Stimulated activated CD4-positive, alpha-beta T cell treated with anti-CD3 and anti-CD28 coated beads, Interleukin-4, amount 100 ng/mL, for 4 hours (primary cell): ENCODE measurements at places on chromosomes 3 and 15.

DNA sequence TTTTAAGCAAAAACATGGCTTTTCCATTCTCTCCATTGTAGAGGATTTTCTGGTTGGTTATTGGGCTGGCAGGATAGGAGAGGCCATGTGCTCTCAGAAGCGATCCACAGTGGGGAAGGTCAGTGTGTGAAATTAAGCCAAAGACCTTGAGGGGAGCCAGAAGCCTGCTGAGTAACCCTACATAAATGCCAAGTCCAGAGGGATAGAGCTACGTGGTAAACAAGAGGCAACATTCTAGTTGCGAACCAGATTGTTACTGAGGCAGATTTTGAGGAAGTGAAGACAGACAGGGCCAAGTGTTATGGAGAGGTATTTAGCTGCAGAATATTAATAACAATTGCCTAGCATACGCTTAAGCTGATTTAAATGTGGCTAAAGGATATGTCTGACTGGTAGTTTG, 592.8 kb upstream of the GBE1 start:
- no peak for DNase-seq

DNA sequence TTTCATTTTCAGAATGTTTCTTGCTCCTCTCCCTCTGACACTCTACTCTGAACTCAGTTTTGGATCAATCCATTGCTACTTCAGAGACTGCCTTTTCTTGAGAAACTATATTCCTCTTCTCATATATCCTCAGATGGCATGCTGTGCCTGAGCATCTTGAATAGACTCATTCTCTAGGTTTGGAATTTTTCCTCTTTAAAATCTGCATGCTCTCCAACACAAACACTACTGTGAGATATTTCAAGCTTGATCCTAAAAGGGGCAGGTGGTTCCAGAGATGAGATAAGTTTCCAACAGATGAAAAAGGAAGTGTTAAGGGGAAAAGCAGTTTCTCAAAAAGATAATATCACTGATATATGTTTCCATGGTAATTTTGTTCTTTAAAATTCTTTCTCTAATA, 742.2 kb upstream of the EPHA6 start:
- no peak for DNase-seq

- DNase-seq, result no peak
Observed at GRCh38 chr3:190575437-190576185, 61.7 kb downstream of the IL1RAP start.

GRCh38 chr3:127204841-127205582, 12.1 kb downstream of the PRR23E start:
- no peak for DNase-seq

GRCh38 chr3:33219175-33219487, 521 bp upstream of the SUSD5 start:
- DNase-seq, result no peak

DNA sequence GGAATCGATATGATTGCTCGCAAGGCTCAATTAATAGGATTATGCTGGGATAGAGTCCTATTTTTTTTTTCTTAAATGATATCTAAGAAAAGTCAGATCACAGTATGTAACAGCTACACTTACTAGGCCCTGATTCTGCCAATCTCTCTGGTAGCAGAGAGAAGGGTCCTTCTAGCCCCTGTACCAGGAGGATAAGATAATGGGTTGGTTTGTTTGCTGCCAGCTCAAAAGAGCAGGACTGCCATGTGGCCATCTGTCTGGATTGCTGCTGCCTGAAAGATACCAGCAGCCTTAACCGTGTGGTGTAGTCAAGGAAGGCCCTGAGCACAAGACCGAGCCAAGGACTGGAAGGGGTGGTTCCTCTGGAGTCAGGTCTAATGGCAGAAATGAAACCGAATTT, 236.4 kb downstream of the KLF13 start:
- DNase-seq, result no peak

DNA sequence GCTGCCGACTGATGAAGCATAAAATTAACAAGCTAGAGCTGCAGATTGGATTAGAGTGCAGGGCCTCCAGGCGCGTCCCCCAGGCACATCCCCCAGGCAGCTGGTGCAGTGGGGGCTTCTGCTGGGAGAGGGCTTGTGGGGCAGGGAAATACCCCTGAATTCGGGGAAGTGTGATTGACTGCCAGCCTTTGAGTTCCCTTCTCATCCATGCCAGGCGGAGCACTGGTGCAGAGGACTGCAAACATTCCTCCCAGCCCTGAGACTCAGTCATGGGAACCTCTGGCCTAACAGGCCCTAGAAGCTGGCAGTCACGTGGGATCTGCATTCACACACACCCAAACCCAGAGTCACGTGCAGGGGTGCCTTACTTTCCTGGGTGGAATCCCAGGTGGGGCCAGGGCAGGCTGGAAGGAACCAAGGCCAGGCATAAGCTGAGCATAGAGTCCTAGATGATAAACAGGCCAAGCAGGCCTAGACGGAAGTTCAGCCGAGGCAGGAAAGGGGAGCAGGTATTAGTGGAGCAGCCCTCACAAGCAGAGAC, 46.2 kb upstream of the SEC22A start:
- no peak for DNase-seq

- no peak for DNase-seq
Observed at GRCh38 chr3:82276992-82277391, 515.5 kb upstream of the GBE1 start.

- DNase-seq, result no peak
Observed at GRCh38 chr15:71422530-71423259, 307.4 kb downstream of the THSD4 start.

- DNase-seq, result no peak
Observed at GRCh38 chr3:149589332-149589731, 68.5 kb downstream of the WWTR1 start.

- DNase-seq, result no peak
Observed at GRCh38 chr3:30550246-30550645, 56.2 kb upstream of the TGFBR2 start.

DNA sequence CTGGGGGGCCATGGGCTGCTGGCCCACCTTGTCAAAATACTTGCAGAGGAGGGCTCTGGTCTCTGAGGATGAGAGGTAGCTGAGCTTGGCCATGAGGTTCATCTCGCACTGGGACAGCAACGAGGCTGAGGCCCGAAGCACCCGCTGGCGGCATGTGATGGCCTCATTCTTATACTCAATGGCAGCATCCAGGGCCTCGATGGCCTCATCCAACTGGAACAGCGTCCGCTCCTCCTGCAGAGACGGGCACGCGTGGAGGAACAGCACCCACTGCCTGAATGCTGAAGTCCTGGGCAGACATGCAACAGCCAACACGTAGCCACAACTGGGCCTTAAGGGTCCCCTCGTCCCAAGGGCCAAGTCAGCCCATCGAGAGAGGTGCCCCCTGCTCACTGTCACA, 25.0 kb downstream of the KIF7 start:
- DNase-seq, result no peak

DNA sequence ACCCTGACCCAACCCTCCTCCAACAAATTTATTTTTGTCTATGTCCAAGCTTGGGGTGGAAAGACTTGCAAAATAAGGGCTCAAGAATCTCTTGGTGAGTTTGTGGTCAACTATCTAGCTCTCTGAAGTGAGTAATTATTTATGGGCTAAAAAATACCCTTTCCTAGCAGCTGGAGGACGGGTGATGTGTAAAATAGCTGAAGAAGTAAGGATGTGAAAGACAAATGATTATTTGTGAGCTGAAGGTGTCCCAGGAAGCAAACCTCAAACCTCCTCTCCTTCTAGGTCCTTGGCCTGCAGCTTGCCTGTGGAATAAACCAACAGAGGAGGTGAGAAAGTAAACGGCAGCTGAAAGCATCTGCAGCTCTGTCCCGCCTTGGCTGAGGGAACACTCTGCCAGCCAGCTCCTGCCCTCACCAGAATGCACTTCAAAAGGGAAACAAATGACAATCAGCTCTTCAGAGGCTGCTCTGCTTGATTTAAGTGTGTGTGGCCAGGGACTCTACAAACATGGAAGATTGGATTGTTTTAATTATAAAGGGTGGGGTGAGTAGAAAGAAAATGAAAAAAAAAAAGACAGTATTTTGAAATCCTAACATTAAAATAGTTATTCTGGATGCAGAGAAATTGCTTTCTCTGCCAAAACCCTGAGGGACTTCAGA, 60.3 kb downstream of the TM4SF4 start:
- DNase-seq, result no peak

DNA sequence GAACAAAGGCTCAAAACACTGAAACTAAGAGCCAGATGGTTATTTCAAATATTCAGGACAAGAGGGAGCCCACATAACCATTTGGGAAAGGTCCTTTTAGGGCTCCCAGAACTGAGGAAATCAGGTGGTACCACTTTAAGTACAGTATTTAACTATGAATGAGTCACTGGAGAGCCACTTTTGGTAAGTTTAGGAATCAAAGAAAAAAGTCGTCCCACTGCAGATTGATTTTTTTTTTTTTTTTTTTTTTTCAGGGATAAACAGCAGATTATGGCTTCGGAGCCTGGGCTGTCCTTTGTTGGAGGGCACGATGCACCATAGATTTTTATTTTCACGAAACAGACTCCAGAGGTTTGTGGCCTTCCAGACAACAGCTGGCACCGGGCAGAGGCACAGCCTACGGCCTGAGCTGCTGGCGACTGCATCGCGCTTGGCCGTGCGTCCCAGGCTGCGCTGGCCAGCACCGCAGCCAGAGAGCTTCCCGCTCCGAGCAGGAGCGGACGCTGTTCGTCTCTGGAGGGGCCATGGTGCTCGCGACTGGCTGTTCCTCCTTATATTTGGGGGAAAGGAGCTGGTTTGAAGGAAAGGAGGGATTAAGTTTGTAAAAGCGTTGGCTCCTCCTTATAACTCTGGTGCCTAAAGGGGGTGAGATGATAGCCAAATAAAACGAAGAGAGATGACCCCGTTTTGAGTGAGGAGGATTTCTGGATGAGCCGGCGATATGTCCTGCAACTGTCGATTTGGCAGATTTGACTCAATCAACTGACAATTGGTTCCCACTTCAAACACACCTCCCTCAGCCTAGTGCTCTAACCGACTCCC, 152.9 kb upstream of the GOLIM4 start:
- DNase-seq, result no peak

DNA sequence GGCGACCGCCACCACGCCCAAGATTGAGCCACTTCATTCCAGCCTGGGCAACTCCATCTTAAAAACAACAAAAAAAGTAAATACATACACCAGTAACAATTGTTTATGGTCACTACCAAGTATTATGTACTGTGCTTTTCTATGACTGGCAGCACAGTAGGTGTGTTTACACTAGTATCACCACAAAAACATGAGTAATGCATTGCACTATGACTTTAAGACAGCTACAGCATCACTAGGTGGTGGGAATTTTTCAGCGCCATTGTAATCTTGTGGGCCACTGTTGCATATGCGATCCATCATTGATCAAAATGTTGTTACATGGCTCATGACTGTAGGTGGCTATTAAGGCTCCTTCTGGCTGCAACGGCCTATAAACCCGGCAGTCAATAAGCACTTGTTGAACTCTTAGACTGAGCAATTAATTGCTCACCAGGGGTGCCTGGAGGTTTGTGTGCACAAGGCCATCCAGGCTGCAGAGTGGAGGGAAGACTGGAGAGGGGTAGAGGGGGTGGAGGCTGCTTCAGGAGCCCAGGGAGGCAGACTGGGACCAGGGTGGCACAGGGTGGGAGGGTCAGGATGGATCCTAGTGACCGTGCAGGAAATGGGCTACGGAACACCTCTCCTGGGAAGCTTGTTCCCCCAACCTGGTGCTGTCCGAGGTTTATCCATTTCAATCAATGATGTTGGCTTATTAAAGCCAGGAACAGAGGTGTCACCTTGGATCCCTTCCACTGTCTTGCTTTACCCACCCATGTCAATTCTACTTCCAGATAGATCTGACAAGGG, 17.9 kb upstream of the COPG1 start:
- DNase-seq, result no peak

DNA sequence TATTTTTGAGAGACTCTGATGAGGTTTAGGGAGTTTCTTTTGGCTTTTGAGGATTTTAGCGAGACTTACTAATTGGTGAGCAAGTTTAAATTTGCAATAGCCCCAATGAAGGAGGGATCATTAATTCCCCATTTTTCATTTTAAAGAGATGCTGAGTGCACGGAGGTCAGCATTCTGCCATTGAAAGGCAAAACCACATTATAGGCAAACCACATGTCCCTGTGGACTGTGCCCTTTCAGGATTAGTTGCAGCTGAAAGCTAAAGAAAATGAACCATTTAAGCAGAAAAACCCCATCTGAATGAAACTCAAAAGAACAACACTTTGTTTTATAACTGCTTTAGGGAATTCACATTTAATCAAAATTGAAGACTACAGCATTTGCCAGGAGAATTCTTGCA, 246.5 kb downstream of the PDZRN3 start:
- DNase-seq, result no peak

- no peak for DNase-seq
Observed at GRCh38 chr3:141431411-141432378, 55.1 kb upstream of the RASA2 start.

DNA sequence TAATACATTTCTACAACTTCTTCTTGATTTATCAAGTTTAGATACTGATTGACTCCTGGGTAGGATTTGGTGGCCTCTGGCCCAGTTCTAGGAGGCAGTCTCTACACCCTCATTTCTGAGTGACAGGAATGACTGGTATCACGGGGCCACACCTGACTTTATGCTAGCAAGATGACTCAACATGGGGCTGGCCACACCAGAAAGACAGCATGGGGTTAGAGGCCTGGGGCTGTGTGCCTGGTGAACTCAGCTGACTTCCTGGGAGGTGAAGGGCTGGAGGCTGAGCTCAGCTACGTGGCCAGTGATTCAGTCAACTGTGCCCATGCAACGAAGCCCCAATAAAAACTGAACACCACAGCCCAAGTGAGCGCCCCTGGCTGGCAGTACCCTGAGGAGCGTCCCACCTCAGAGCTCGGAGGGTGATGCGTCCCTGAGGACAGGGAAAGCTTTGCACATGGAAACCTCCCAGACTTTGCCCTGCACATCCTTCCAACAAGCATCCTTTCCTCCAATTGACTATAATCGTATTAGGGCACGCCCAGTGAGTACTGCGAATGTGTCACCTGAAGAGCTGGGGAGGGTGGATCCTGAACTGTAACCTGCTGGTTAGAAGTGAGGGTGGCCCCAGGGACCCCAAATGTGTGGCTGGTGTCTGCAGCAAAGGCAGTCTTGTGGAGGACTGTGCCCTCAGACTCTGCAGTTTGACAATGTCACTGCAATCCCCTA, 57.2 kb downstream of the NIPA2 start:
- DNase-seq, result no peak

DNA sequence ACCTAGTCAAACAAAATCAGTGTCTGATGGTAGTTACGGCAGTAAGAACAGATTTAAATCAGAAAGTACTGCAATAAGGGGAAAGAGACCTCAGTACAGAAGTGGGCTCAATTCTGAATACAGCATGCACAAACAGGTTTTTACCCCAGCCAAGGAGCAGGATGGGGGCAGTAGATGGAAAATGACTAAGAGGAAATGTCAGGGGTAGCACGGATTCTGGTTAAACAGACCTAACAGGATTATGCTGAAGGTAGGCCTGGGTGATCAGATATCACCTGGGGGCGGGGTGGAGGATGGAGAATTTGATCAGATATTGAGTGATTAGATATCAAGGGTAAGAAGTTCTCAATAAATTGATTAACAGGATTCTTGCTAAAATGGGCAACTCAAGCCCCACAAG, 19.0 kb downstream of the MESD start:
- no peak for DNase-seq
